A673 (cell line): ENCODE measurements at places on chromosomes 3 and 15. TPM values are rescaled to one million over a fixed set of nuclear protein-coding genes. Genes with fewer than 3 reads are reported as not detected.

The PLAAT1 gene
- total RNA-seq: 0.75 and 1.4 TPM in 2 replicates

The C3orf85 gene
- not detected in 2 replicates for total RNA-seq

The MYH15 gene
- 1.1 and 1.2 TPM in 2 replicates for total RNA-seq

The KNSTRN gene
- total RNA-seq: 115 and 121 TPM in 2 replicates

The LIPC gene
- total RNA-seq: not detected in 2 replicates

The USP8 gene
- 48.5 and 58.4 TPM in 2 replicates for total RNA-seq

The ZNF385D gene
- total RNA-seq: not detected in 2 replicates

The OR4M2 gene
- not detected in 2 replicates for total RNA-seq

The DET1 gene
- total RNA-seq: 7.7 and 8.8 TPM in 2 replicates

The DALRD3 gene
- total RNA-seq: 13.2 and 15.8 TPM in 2 replicates

The PYGO1 gene
- 5.7 and 6.8 TPM in 2 replicates for total RNA-seq

The HCLS1 gene
- 92.4 and 96.9 TPM in 2 replicates for total RNA-seq

The CADPS gene
- total RNA-seq: not detected in 2 replicates

The TXNRD3 gene
- total RNA-seq: 4.1 and 5.5 TPM in 2 replicates
